ENCODE measurements at places on chromosomes 11 and 22.

- no peak for DNase-seq
Measured at GRCh38 chr11:11563200-11563975, 58.4 kb downstream of the GALNT18 start.

DNA sequence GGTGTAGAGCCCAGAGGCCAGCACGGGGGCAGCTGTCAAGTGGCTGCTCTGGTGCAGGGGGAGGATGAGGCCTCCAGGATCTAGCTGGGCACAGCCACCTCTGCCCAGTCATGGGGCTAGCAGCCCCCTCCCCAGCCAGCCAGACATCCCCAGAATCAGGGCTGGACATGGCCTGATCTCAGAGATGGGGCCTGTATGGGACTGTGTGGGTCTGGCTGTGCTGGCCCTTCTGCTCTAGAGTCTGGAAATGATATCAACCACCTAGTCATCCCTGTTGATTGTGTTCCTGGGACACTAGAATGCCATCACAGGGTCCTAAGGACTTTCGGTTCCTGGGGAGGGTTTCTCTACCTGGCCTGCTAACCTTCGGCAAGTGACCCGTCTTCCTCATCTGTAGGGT, 2.8 kb downstream of the FLRT1 start:
- DNase-seq = no peak

DNA sequence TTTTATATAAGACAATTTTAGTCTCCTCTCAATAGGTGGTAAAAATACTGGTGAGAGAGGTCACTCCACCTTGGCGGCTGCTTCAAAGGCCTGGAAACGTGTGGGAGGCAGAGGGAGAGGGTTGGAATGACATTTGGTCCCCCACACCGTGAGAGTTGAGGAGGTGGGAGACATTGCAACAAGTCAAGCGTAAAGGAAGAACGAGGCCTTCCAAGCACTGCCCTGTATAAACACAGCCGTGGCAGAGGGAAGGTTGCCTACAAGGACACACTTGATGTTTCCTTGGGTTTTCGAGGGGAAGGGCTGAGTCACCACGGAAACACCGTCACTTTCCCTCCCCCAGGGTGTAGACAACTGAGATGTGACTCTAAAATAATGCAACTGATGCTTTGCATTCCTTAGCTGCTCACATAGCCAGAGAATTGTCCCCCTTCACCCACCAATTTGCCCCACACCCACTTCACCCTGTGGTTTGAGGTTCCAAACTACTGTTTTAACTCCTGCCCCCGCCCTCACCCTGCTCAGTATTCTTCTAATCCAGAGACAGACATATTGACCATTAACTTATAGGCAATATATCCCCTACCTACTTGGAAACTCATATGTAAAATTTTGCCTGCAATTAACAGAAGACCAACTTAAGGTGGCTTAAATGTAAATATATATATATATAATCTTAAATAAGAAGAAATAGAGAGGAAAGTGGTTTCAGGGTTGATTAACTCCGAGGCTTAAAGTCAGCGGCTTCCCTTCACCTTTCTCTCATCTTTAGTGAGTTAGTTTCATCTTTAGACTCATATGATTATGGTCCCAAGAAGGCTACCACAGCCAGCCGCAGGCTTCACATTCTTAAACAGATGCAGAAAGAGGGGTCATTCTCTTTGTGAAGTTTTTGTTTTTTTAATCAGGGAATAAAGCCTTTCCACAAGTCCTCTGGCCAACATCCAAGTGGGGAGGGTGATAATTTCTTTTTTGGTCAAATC, 54.1 kb upstream of the BDNF start:
- no peak for DNase-seq

- no peak for DNase-seq
Measured at GRCh38 chr11:30983776-30984441, 385.6 kb downstream of the DCDC1 start.

- no peak for DNase-seq
Measured at GRCh38 chr11:19962801-19963175, 197.5 kb downstream of the DBX1 start.

GRCh38 chr11:78935398-78936068, 360.9 kb upstream of the NARS2 start:
- no peak for DNase-seq

- no peak for DNase-seq
Measured at GRCh38 chr11:35588627-35589026, 29.6 kb upstream of the FJX1 start.

DNA sequence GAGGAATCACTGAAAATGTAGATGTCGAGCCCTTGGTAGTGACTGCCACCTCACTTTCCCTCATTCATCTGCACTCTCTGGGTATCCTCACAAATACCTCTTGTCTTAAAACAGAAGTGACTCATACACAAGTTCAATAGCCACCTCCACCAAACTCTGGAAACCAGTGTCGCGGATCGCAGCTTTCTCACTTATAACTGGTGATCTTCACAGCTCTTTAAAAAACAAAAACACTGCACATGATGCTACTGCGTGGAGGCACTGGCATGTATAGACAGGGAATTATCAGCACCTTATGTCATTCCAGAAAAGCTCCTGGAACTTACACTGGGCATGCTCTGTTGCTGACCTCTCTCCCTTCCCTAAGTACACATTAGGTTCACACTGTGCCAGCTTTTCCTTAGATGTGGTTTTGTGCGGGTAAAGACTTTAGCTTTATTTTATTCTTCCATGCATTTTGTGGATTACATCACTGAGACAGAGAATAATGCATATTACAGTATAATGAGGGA, 425.5 kb upstream of the CADM1 start:
- peak; percentile 29 for DNase-seq

DNA sequence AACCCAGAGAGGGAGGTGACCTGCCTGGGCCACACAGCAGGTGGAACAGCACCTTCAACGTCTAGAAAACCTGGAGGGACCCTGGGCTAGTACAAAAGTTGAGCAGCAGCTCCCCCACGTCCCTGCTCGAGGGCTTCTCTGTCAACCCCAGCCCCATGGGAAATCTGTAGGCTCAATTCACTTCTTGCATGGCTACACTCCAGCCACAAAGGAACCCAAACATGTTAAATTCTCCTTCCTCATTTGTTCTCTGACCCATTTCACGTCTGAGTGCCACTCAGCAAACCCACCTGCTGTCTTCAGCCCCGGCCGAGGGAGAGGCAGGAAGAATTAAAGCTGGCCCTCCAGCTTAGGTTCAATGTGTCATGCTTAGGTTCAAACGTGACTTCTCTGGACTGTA, 418.5 kb downstream of the MIAT start:
- DNase-seq = no peak

DNA sequence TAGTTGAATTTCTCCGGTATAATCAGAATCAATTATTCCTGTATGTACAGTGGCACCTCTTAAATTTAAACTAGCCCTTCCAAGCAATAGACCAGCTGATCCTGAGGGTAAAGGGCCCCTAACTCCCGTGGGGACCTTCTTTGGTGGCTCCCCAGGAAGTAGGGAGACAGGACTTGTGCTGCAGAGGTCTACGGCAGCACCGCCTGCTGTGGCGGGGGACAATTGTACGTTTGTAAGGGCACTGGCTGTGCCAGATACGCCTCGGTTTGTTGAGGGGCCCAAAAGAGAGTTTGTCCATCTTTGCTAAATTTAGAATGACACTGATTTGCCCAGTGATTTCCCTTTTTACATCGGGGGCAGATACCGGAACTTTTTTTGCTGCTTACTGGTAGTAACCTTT, 5.9 kb upstream of the DNAJB13 start:
- DNase-seq = no peak

GRCh38 chr22:27283240-27283639, 518.3 kb downstream of the MN1 start:
- no peak for DNase-seq

DNA sequence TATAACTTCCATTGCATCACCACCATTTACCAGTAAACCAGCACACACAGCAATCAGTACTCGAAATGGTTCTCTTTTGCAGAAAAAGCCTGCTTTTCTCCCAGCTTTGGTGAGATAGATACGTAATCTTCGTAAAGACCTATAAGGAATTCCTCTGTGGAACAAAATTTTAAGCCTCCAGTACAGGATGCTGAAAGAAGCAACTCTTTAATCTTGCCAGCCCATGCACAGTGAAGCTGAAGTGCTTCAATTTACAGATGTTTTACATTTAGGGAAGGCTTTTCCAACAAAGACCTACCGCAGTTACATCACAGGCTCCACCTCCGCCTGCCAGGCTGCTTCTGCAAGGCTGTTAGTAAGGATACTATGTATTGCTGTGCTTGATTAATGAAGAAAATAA, 1.9 kb downstream of the ELMOD1 start:
- DNase-seq = no peak

DNA sequence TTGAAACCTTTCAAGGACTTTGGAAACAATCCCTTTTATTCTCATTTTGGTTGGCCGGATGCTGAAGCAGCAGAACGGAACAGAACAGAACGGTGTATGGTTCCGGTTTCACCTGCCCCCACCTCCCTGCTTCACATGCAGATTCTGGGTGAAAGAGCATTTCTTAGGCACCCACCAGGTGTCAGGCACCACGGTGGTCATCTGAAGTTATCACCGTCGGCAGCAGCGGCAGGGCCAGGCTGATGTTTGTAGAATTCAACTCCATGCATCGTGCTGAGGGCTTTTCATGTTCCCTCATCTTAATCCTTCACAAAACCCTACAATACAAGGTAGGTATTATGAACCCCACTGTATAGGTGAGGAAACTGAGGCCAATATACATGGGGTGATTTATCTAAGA, 13.6 kb upstream of the PHF21B start:
- no peak for DNase-seq

DNA sequence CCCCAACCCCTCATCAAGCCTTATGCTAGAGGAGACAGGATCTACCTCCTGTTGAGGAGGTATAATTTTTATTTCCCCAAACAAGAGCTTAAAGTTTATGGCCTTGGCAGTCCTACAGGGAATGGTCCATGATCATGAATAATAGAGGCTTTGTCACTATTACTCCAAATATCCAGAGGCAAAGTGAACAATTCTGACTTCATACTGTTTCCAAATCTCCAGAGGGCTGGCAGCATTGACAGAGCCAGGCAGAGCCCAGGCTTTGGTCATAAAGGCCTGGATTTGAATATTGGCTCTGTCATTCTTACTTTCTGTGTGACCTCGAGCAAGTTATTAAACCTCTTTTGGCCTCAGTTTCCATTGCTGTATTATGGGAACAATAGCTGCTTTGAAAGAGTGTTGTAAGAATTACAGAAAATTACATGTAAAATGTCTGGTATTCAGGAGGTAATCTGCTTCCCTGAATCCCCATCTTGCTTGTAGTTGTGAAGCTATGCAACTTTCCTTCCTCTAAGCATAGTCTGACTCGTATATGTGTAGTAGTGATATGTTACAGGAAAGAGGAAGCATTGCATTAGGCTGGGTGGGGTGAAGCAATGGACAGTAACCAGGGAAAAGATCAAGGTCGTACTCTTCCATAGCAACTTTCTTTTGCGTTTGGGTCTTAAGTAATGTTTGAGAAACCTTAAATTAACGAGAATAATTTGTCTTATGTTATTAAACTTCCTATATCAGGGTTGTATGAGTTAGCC, 88.8 kb downstream of the CD44 start:
- no peak for DNase-seq

GRCh38 chr11:44589301-44589700, 23.8 kb downstream of the CD82 start:
- DNase-seq = peak; percentile 17

Measured in ACHN (cell line).